Stimulated activated CD4-positive, alpha-beta T cell treated with anti-CD3 and anti-CD28 coated beads, Interleukin-4, amount 100 ng/mL, for 24 hours (primary cell): ENCODE measurements at places on chromosomes 3 and 15.
A peak's percentile ranks its signal among the peaks of the same experiment; 100 is the strongest.

DNA sequence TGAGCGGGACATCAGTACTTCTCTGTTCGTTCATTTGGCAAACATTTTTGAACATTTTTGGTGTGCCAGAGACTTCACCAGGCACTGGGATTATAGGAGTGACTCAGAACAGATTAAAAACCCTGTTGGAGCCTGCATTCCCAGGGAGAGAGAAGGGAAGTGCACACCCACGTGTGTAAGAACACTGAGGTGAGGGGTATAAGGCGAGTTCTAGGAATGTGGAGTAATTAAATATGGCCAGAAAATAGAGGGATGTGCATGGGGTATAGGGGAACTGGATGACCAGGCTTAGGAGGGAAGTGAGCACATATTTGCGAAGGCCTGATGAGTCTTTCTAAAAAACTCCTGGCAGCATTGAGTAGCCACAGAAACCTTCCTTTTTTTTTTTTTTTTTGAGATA is 401.2 kb upstream of the C2CD4B start:
- DNase-seq, result no peak

DNA sequence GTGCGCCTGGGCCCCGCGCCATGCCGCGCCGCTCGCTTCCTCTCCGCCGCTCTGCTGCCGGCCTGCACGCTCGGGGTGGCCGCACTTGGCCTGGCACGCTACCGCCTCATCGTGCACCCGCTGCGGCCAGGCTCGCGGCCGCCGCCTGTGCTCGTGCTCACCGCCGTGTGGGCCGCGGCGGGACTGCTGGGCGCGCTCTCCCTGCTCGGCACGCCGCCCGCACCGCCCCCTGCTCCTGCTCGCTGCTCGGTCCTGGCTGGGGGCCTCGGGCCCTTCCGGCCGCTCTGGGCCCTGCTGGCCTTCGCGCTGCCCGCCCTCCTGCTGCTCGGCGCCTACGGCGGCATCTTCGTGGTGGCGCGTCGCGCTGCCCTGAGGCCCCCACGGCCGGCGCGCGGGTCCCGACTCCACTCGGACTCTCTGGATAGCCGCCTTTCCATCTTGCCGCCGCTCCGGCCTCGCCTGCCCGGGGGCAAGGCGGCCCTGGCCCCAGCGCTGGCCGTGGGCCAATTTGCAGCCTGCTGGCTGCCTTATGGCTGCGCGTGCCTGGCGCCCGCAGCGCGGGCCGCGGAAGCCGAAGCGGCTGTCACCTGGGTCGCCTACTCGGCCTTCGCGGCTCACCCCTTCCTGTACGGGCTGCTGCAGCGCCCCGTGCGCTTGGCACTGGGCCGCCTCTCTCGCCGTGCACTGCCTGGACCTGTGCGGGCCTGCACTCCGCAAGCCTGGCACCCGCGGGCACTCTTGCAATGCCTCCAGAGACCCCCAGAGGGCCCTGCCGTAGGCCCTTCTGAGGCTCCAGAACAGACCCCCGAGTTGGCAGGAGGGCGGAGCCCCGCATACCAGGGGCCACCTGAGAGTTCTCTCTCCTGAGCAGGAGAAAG is 951 bp downstream of the GPR62 start:
- DNase-seq, result peak; percentile 37

DNA sequence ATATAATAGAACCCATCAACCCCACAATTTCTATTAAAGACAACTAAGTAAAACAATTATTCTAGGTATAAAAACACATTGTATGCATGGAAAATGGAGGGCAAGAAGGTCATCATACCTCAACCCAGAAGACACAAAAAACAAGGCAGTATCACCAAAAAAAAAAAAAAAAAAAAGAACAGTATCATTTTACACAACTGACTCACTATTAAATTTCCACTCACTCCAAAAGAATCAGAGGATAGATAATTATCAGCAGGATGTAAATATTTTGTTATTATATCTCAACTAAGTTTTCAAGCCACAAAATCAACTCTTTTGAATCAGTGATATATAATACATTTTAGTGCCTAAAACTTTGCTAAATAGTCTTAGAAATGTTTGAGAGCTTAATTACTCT is 55.0 kb downstream of the CLASP2 start:
- no peak for DNase-seq

GRCh38 chr15:84816694-84817465 is at the start of gene ALPK3:
ALPK3 (plus strand) TSS chr15:84817356; CDS start chr15:84817453, 97 bp downstream.
- DNase-seq, result no peak

- DNase-seq, result no peak
Measured at GRCh38 chr3:160474416-160474838, 24.8 kb upstream of the TRIM59 start.

GRCh38 chr15:70791259-70791658 is 27.9 kb upstream of the UACA start:
- no peak for DNase-seq

- peak; percentile 47 for DNase-seq
Measured at GRCh38 chr15:60899322-60899966, 329.7 kb downstream of the RORA start.

DNA sequence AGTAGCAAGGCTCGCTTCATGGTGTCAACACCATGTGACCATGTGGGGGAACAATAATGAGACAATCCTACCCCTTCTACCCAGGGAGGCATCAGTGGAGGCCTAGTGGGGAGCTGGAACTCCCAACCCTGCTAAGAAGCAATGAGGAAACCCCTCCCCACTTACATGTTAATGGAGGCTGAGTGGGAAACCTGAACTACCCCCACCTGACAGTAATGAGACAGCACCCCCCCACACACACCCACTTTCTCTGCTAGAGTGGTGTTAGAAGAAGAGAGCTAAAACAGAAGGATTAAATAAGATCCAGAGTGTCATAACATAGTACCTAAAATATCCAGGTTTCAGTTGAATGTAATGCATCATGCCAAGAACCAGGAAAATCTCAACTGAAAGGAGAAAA is 78.6 kb downstream of the NEO1 start:
- DNase-seq, result no peak

DNA sequence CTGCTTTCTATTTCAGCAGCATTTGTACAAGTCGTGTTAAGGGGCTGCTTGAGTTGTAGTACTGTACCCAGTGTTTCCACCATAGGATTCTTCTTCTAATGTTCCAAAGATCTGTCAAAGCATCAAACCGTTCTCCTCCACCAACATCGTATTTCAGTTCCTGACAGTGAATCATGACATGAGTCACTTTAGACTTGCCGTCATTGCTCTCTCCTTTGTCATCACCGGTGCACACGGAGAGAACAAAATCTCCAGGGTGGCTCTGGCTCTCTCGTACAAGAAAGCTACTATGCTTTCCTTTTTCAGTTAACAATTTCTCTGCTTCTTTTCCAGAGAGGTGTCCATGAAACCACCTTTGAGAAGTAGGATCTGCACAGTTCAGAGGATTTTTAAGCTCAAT is 270.9 kb upstream of the CCDC54 start:
- DNase-seq, result no peak

DNA sequence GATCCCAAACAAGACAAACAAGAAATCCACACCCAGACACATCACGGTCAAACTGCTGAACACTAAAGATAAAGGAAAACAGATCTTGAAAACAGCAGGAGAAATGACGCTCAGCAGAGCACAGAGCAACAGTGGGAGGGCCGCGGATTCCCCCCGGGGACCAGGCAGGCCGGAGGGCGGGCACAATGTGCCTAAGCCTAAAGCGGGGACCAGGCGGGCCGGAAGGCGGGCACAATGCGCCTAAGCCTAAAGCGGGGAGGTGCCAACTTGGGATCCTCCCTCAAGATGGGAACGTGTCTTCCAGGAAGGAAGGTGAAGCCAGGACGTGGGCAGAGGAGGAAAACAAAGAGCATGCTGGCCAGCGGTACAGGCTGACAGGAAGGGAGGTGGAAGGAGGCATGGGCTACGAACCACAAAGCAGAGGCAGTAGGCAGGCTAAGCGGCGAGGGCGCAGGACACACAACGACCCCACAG is 31.1 kb downstream of the CYFIP1 start:
- DNase-seq, result no peak

GRCh38 chr3:5190147-5190791 is 2.8 kb downstream of the EDEM1 start:
- DNase-seq, result peak; percentile 38
